GF-D8 (cell line): ENCODE measurements at places on chromosomes 13 and 19.

- peak; percentile 28 for DNase-seq
Observed at GRCh38 chr19:18594096-18594823, 5.7 kb downstream of the REX1BD start.

- DNase-seq: no peak
Observed at GRCh38 chr13:40812102-40812501, 22.7 kb downstream of the SLC25A15 start.

DNA sequence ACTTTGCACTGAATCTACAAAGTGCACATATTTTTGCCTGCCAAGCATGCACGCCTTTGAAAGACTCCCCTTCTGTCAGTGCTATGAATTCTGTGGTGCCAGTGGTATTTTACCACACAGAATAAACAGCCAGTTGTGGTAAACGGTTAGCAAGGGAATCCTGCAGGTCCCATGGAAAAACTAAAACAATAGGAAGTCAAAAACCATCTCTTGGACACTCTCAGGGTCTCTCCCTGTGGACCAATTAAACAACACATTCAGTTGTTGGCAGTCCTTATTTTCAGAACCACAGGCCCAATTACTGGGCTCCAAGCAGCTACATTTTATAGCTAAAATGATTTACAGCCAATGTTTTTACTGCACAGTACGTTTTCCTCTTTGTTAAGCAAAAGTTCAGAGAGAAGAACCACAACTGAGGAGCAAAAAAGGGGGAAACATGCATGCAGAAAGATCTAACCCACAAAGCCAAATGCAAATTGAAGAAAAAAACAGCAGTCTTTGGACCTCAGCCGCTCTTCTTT is 116.9 kb downstream of the KCTD12 start:
- no peak for DNase-seq

DNA sequence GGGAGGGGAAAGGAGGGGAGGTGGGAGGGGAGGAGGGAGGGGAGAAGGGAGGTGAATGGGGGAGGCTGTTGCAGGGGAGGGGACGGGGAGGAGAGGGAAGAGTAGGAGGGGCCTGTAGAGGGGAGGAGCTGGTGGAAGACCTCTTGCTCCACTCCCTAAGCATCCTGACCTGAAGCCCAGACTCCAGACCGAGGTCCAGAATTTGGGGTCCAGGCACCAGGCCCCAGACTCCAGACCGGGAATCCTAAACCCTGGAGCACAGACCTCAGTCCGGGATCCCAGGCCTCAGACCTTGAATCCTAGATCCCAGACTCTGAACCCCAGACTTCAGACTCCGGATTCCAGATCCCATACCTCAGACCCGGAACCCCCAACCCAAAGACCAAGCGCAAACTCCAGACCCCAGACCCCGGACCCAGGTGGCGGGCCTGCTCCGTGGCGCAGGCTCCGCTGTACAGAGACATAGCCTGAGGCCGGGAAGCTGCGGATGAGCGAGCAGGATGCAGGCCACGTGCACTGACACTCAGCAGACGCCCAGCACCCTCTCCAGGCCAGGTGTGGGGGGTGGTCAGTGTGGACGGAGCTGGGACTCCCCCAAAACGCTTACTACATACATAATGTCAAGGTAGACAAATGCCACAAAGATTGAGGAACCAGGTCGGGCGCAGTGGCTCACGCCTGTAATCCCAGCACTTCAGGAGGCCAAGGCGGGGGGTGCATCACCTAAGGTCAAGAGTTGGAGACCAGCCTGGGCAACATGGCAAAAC is 710 bp upstream of the BTBD2 start:
- DNase-seq: peak; percentile 7

GRCh38 chr19:2865334-2866100 is 1.6 kb upstream of the ZNF556 start:
- DNase-seq: peak; percentile 42

GRCh38 chr19:13762635-13763235 is 1.6 kb upstream of the MRI1 start:
- DNase-seq: no peak

GRCh38 chr19:40612831-40613689 is 11.9 kb downstream of the LTBP4 start:
- DNase-seq: no peak

GRCh38 chr13:80664950-80665349 is 324.0 kb upstream of the SPRY2 start:
- DNase-seq: no peak

DNA sequence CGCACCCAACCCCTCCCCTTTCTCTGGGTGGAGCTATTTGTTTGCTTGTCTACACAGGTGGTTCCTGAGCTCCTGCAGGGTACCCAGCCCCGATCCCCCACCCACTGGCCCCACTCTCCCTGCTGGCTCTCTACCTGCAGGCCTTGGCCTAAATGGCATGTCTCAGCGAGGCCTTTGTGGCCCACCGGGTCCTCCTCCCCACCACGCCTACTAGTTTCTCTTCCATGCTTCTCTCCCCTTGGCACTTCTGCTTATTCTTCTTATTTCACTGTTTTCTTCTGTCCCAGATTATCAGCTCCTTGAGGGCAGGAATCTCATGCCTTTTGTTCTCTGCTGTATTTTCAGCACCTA is 57.4 kb upstream of the ZNF536 start:
- no peak for DNase-seq

GRCh38 chr13:60583911-60584753 is 187.1 kb downstream of the TDRD3 start:
- peak; percentile 46 for DNase-seq

DNA sequence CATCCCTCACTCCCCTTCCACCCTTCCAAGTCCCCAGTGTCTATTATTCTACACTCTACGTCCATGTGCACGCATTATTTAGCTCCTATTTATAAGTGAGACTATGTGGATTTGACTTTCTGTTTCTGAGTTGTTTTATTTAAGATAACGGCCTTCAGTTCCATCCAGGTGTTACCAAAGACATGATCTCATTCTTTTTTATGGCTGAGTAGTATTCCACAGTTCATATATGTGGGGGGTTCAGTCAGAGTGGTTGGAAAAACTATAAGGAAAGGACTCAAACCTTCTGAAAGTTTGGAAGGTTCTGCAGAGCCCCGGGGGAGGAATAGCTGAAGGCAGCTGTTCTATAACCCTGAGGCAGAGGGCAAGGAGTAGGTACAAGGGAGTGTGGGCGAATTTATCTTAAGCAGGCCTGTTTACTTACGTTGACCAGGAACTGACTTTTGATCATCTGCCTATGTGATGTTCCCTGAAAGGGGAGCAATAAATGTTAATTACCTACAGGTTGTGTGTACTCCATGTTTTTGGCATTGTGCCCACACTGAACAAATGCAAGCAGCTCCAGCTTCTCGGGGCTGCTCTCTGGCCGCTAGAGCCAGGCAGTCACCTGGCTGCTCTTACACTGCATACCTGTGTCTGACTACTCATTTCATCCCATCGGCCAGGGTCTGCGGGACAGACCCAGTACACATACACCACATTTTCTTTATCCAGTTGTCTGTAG is 13.5 kb upstream of the ADGRE1 start:
- no peak for DNase-seq

DNA sequence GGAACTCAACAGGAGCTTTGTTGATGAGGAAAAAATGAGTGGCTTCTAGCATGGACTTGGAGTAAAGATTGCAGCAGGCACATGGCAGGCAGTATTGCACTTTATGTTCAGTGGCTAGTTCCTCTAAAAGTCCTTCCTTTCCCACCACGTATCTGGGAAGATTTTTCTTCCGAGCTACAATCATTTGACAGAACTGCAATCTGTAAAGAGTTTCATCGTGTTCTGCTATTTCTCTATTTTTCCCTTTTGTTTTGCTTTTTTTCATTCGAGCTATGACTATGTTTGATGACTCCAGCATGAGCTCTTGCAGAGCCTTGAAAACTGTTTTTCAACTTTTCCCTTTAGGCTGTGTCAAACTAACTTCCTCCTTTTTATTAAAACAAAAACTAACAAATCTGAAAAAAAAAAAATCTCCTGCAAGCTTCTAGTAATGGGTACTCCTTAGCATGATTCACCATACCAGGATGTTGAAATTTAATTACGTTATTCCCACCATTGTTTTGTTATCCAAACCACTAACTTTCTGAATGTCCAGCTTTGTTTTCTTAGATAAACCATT is 12.3 kb downstream of the CLDN10 start:
- DNase-seq: no peak

GRCh38 chr13:75055296-75055695 is 426.7 kb downstream of the TBC1D4 start:
- DNase-seq: no peak

DNA sequence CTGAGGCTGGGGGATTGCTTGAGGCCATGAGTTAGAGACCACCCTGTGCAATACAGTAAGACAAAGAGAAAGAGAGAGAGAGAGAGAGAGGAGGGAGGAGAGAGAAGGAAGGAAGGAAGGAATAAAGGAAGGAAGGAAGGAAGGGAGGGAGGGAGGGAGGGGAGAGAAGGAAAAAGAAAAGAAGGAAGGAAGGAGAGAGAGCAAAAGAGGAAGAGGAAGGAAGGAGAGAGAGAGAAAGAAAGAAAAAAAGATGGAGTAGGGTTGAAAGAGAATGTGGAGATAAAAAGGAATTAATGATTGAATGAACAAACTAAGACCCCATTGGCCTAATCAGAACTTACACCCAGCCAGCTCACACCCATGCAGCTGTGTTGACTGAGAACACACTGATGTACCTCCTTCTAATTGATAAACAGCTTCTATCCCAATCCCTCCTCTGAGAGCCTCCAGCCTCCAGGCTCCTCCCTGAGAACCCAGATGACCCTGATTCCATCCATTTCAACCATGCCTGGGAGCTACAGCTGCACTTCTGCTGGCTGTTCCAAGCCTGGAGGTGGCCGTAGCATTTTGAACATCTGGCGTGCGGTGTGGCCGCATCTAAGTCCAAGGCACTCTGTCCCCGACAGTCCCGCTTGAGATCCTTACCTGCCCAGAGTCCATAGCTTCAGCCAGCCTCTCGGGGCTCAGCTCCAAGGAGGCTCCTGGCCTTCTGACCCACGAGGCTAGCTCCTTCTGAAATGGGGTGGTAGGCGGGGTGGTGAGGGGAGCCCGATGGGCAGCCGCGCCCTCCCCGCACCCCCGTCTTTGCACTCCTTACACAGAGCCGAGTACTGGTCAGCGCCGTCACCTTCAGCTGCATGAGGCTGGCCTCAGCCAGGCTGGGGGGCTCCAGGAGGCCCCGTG is 1.1 kb downstream of the PRODH2 start:
- no peak for DNase-seq

- DNase-seq: no peak
Observed at GRCh38 chr13:74134777-74135325, 647 bp upstream of the KLF12 start.

DNA sequence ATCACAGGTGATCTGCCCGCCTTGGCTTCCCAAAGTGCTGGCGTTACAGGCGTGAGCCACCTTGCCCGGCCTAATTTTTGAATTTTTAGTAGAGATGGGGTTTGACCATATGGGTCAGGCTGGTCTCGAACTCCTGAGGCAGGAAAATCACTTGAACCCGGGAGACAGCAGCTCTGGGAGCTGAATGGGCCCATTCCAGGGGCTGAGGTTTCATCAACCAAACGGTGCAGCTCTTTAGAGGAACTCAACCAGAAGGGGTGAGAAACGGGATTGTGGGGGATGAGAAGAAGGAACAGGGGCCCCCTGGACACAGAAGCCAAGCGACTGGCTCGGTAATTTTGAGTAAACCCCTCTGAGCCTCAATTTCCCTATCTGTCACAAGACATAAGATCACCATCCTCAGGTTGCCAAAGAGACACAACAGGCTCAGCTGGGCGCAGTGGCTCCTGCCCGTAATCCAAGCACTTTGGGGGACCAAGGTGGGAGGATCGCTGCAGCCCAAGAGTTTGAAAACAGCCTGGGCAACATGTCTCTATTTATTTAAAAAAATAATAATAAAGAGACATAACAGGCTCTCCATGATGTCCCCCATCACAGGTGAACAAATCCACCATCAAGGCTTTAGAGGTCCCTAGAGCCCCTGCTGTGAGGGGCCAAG is 562 bp downstream of the IQCN start:
- no peak for DNase-seq

DNA sequence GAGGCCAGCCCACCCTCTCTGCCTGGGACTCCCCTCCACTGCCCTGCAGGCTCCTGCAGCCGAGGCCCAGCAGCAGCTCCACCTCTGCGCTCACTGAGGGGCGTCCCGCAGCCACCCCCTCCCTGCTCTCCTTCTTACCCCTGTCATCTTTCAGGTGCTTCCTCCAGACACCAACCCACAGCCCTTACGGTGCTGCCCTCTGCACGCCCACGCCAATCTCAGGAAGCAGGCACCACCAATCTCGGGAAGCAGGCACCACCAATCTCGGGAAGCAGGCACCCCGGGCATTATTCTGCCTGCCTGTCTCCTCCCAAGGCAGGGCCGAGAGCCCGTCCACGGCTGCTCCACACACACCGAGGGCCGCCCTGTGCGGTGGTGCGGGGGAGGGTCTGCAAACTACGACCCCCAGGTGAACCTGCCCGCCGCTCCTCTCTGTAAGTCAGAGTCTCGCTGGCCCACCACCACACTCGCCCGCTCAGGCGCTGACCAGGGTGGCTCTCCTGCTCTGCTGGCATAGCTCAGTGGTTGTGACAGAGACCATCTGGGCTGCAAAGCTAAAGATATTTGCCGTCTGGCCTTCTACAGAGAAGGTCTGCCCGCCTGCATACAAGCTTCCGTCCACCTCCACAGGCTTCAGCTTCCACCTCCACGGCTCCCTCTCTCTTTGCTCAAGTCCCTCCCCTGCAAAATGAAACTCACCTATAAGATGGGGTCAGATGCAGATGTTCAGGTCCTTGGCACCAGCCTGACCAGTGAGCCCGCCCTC is 2.9 kb downstream of the LSM7 start:
- DNase-seq: peak; percentile 25

- DNase-seq: no peak
Observed at GRCh38 chr13:73998631-73999030, 135.6 kb downstream of the KLF12 start.

GRCh38 chr13:99087954-99088491 is 110.2 kb upstream of the DOCK9 start:
- no peak for DNase-seq

GRCh38 chr13:46170687-46171086 is 11.3 kb downstream of the LCP1 start:
- peak; percentile 90 for DNase-seq

DNA sequence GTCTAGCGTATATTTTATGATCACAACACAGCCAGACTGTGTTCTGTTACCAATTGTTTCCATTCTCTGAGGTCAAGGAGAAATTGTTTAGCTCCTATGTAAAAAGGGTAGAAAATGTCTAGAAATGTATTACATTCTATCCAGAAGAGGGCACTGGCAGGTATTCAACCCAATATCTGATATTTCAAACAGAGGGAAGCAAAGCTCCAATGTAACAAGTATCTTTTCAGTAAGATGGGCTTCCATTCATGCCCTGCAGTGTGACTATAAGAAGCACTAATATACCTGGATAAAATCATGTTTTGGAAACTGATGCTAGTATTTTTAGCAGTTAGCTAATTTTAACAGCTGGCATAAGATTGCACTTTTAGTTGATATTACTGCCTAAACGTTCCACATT is 312.7 kb downstream of the FGF14 start:
- no peak for DNase-seq

DNA sequence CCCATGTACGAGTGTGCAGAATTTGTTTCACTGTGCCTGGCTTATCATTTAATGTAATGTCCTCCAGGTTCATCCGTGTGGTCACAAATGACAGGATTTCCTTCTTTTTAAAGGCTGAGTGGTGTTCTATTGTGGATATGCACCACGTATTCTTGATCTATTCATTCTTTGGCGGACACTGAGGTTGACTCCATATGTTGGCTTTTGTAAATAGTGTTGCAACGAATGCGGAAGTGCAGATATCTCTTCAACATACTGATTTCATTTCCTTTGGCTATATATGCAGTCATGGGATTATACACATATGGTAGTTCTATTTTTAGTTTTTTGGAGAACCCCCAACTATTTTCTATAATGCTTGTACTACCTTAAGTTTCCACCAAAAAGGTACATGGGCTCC is 13.0 kb downstream of the OR7A5 start:
- peak; percentile 8 for DNase-seq
